Cerebellum (tissue), 4 donors: ENCODE measurements at places on chromosomes 7 and 10. TPM values are rescaled to one million over a fixed set of nuclear protein-coding genes. Genes with fewer than 3 reads are reported as not detected.

- DNase-seq, result no peak
These were observed 34.0 kb downstream of the MINDY4 start for GRCh38 chr7:30805081-30805691.

DNA sequence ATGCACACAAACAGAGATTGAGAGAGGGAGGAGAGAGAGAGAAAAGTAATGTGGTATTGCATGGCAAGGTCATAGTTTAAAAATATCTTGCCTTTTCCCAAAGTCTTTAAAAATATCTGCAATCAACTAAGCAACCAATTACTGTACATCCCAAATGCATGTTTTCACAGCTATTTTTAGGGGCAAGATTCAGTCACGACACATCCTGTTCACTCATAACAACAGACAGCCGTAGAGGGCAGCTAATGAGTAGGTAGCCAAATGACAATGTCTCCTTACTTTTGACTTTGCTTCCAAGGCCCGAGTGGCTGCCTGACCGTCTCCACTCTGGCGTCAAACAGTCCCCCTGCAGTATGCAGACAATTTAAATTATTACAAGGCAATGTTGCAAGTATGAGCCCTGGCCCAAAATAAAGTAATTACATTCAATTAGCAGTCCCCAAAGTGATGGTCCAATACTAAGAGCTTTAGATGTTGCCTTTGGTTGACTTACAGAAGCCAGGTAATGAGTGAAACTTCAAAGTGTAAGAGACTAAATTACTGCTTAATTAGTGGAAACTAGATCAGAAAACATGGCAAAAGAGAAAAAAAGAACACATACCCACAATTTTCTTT, 162.9 kb downstream of the MBL2 start:
- DNase-seq, result no peak

GRCh38 chr10:42982891-42983506, 93.9 kb upstream of the RET start:
- DNase-seq, result no peak

- DNase-seq, result no peak
These were observed 21.3 kb downstream of the CHST15 start for GRCh38 chr10:124072106-124072505.

DNA sequence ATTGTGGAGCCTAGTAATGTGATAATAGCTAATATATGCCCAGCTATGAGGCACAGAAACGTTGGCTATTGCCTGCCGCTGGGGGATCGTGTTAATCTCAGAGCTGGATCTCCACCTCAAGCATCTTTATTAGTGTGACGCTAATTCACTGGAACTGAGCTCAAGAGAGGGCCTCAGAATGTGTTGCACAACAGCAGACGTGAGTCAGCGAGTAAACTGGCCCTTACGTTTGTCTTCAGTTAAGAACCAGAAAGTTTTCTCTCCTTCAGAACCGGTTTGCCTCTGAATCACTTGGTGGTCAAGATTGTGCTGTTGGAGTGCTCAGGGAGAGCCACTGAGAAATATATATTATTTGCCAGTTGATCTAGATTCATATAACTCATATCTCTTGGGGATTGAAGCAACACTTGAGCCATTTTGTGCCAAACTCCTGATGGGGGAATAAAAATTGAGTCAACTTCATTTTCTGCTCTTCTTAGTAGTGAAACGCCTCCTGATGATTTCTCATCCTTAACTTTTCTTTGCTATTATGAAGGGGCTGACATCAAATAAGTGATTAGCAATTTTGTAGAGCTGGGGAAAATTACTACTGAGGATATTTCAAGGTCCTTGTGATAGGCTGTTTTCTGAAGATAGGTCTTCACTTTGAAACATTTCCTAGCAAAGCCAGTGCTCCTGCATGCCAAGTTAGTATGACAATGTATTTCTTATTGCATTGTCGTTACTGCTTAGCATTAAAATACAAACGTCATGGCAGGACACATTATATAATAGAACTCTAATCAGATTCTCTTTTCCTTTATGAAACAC, 22.3 kb downstream of the BZW2 start:
- DNase-seq, result no peak

- no peak for DNase-seq
These were observed 7.2 kb downstream of the ZNF862 start for GRCh38 chr7:149845257-149845980.

GRCh38 chr10:24930427-24930826, 22.0 kb downstream of the PRTFDC1 start:
- DNase-seq, result no peak

GRCh38 chr10:98694014-98694413, 247.3 kb upstream of the HPS1 start:
- DNase-seq, result no peak

DNA sequence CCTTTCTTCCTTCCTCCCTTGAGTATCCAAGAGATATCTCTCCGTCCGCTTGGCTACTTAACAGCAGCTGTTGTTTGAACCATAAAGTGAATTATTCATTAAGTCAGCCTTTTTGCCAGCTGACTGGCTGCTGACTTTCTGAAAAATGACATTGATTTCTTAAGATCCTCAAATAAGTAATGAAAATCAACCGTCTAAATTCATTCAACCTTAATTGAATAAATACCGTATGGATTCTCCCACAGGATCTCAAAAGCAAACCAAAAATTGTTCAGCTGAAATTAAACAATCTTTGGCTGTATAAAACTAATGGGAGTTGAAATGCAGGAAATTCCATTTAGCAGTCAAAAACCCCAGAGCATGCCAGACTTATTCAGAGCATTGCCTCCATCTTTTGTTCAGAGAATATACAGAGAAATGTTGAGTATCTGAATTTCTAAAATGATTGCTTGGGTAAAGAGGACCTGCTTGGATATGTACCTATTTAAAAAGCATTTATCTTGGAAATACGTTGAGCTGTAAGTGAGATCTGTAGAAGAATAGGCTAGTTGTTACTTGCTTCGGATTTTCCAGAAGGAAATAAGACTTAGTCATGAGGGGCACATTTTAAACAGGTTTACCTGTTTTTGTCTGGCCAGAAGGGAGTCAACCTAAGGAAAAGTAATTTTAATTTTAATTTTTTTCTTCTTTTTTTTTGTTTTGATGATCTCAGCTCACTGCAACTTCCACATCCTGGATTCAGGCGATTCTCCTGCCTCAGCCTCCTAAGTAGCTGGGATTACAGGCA, 136.2 kb downstream of the PLXDC2 start:
- DNase-seq, result no peak

GRCh38 chr7:116162254-116162653, 48.1 kb upstream of the TES start:
- no peak for DNase-seq

- DNase-seq, result no peak
These were observed 24.5 kb downstream of the TAS2R16 start for GRCh38 chr7:122970740-122971725.

GRCh38 chr10:91756286-91756685, 41.9 kb upstream of the TNKS2 start:
- no peak for DNase-seq

DNA sequence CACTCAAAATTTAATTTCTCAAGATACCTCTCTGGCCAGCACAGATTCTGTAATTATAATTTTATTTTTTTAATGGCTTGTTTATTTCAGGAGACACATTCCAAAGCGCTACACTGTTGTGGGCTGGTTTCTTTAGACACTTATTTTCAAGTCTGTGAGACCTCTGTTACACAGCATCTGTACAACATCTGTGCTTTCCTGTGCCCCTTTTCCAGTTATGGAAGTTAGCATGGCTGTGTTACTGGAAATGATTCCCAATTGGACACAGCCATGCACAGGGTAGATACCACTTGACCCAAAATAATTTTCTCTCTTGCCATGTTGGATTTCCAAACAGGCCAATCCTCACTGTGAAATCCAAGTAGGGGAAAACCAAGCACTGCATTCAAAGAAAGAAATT, 172.3 kb upstream of the ADCY1 start:
- no peak for DNase-seq

- DNase-seq, result no peak
These were observed 126.8 kb downstream of the WDR37 start for GRCh38 chr10:1183033-1183396.

GRCh38 chr7:142854372-142855113, at the start of gene EPHB6:
Gene EPHB6 (plus strand): TSS chr7:142855076. CDS start chr7:142863228, 8,152 bp downstream.
- DNase-seq, result peak; percentile 27

DNA sequence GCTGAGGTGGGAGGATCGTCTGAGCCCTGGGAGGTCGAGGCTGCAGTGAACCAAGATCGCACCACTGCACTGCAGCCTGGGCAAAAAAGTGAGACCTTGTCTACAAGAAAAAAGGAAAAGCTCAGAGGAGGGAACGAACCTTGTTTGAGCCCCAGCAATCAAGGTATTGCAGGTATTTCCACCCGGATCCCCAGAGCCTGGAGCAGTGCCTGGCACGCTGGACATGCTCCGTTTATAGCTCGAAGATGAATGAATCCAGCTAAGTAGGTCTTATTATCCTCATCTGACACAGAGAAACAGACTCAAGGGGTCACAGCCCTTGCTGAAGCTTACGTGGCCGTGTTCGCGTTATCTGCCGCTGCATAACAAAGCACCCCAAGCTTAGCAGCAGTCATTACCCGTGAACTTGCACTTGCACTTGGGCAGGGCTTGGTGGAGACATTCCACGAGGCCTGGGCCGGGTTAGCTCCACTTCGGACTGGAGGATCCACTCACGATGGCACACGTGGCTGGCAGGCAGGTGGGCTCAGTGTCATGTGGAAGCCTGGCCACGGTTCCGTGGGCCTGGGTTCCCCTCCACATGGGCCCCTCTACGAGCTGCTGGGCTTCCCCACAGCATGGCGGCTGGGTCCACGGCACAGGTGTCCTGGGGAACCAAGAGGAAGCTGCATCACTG, 3.2 kb upstream of the COX19 start:
- DNase-seq, result no peak

GRCh38 chr10:29736366-29737073, 101.7 kb upstream of the SVIL start:
- DNase-seq, result peak; percentile 15

- no peak for DNase-seq
These were observed 240.2 kb upstream of the NPSR1 start for GRCh38 chr7:34417781-34418180.

DNA sequence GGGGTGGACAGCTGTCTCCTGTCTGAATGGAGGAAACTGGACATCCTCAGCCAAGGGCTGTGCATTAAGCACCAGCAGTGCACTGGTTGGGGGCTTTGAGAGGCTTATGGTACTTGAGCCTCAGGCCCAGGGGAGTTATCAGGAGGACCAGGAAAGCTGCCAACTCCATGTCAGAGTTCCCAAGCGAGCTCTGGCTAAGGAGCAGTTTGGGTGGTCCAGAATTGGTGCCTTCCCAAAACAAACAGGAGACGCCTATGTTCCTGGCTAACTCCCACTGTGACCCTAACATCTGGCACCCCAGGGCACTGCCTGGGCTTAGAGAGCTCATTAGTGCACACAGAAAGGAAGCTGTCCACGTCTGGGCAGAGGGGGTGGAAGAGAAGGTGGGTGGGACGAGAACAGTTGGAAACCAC, 408.6 kb upstream of the NPVF start:
- no peak for DNase-seq

DNA sequence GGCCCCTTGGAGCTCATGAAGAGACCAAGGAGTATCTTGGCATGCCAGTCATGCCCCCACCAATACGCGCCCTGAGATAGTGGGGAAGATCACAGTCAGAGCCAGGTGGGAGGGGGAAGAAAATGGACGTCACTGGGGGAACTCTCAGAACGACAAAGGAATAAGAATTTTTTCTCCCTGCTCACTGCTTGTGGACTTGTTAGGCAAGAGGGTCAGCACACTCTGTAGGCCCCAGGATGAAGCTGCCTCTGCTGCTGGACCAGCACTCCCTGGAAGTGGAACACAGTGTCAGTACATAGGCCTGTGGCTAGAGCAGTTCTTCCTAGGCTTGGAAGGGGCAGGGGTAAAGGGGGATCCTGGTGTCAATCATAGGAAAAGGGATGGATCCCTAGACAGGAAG, 46.5 kb downstream of the DRGX start:
- DNase-seq, result no peak

GRCh38 chr10:129709627-129710509, 242.8 kb downstream of the MGMT start:
- DNase-seq, result no peak

- DNase-seq, result no peak
These were observed 47.6 kb downstream of the SMURF1 start for GRCh38 chr7:99096124-99096887.

DNA sequence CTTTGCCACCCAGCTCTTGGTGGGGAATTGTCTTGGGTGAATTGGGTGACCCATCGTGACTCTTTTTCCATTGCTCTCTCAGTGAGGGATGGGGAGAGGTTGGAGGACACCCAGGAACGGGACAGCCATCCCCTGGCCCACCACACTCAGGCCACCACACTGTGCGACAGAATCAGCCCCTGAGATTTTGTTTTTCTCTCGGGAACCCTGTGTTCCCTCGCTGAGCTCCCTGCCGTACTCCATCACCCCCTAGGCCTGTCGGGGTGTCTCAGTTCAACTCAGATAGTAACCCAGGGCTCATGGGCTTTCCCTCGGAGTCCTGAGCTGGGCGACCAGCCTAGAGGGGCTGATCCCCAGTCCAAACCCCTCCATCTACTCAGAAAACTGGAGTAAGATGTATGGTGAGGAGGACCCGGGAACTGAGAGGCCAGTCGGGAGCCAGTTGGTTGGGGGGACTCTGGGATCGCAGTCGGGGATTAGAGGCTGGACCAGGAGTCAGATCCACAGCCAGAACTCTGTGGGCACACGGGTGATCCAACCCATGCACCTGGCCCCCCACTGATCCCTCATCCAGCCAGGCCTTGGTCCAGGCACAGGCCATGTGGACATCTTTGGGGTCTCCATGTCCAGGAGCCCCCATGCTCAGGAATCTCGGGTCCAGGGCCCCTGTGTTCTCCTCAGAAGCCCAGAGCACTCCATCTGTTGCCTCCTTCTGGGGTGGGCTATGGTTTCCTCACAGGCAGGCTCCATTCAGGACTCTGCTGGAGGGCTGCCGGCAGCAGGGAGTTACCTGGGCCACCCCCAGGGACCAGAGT, 9.3 kb downstream of the CRYGN start:
- no peak for DNase-seq

- no peak for DNase-seq
These were observed 71.2 kb upstream of the DUSP5 start for GRCh38 chr10:110426294-110427181.

- DNase-seq, result no peak
These were observed 185.1 kb upstream of the KLF6 start for GRCh38 chr10:3969876-3970666.

DNA sequence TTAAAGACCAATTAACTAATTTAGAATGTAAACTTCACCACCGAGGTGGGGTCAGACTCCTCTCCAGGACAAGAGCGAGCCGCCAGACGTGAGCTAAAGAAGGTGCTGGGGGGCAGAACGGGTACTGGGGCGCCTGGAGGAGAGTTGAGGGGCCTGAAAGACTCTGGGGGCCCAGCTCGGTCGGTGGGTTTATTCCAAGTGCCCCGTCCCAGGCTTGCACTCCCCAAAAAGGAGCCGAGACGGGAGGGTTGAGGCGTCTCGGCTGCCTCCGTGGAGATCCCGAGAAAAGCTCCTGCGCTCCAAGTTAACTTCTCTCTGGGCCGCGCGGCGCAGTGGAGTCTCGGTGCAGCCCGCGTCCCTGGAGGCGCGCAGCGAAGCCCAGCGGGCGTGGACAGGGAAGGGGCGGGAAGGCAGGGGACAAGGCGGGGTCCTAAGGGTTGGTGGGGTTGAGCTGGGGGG, 553.3 kb downstream of the TFEC start:
- no peak for DNase-seq

The NEUROG3 gene
- total RNA-seq, result not detected

The RHOBTB1 gene
- 26.4 TPM for total RNA-seq

The PAX2 gene
- 13.2 TPM for total RNA-seq

The CYP3A7 gene
- 0.45 TPM for total RNA-seq

The TRIM73 gene
- 8.5 TPM for total RNA-seq

The CYP26C1 gene
- 9.5 TPM for total RNA-seq

The TWIST1 gene
- total RNA-seq, result 2.7 TPM

The NXPH1 gene
- 22.4 TPM for total RNA-seq

The HSPA12A gene
- total RNA-seq, result 63.1 TPM

The LAMB4 gene
- 0.64 TPM for total RNA-seq
